ENCODE measurements at places on chromosomes 16 and 17.

GRCh38 chr16:89444151-89444723 is 46.1 kb downstream of the ANKRD11 start:
- DNase-seq: no peak
- no peak overlapping the region for H3K27ac ChIP-seq
- no peaks in the 10 kb centered on the region for H3K27me3 ChIP-seq
- no peak overlapping the region for H3K4me3 ChIP-seq
- no peaks in the 10 kb centered on the region for H3K36me3 ChIP-seq
- peaks cover 14% of the 10 kb centered on the region for H3K4me1 ChIP-seq

DNA sequence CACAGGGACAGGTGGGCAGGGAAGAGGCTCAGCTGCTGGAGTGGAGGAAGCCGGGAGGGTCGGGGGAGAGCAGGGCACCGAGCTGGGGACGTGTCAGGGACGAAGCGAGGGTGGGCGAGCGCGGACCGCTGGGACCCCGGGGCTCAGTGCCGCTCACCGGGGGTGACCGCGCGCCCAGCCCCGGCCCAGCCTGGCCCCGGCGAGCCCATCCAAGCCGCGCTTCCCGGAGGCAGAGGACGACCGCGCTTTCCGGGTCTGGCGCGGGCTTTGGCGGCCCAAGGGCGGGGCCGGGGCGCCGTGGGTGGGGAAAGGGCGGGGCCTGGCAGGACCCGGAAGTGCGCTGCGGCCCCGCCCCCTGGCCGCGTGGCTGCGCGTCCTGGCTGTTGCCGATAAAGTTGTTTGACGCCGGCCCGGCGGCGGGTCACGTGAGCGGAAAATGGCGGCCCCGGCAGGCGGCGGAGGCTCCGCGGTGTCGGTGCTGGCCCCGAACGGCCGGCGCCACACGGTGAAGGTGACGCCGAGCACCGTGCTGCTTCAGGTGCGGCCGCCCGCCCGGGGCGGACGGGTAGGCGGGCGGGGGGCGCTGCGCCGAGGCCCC is at the start of gene ASPSCR1:
Gene ASPSCR1 (plus strand): TSS at position 419 of the 598 bp plus-strand sequence. CDS start 18 bp downstream, at position 437.
- H3K4me1 ChIP-seq: no peaks in the 10 kb centered on the region
- 0 out of 2 replicates have a peak, but pooled peaks cover 2% of the 10 kb centered on the region for H3K36me3 ChIP-seq
- peak within 1 kb of the TSS; percentile 77 for H3K4me3 ChIP-seq
- no peak for DNase-seq
- no peaks in the 10 kb centered on the region for H3K27me3 ChIP-seq

- no peaks in the 10 kb centered on the region for H3K4me1 ChIP-seq
- H3K27ac ChIP-seq: no peak overlapping the region
- no peaks in the 10 kb centered on the region for H3K27me3 ChIP-seq
- no peak for DNase-seq
- H3K36me3 ChIP-seq: no peaks in the 10 kb centered on the region
Measured at GRCh38 chr17:46868689-46869187, 17.4 kb downstream of the WNT9B start.

DNA sequence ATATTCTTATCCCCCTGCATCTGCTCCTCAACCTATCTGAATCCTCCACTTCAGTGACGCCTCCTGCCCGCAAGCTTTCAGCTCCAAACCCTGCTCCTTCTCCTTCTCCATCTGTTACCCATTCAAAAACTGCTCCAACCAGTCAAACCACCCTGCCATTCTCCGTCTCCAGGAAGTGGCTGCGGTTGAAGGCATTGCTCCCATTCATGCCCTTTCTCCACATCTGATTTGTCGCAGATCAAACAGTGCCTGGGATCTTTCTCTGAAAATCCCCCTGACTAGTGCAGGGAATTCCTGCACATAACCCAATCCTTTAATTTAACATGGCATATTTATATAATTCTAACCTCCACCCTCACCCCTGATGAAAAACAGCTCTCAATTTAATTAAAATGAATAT is 56.3 kb downstream of the SLFN5 start:
- no peaks in the 10 kb centered on the region for H3K36me3 ChIP-seq
- H3K4me1 ChIP-seq: no peaks in the 10 kb centered on the region
- H3K27me3 ChIP-seq: no peaks in the 10 kb centered on the region
- no peak overlapping the region for H3K4me3 ChIP-seq

- DNase-seq: no peak
- no peak overlapping the region for H3K27ac ChIP-seq
- H3K27me3 ChIP-seq: no peaks in the 10 kb centered on the region
Measured at GRCh38 chr17:2397247-2398171, 3.4 kb downstream of the MNT start.

DNA sequence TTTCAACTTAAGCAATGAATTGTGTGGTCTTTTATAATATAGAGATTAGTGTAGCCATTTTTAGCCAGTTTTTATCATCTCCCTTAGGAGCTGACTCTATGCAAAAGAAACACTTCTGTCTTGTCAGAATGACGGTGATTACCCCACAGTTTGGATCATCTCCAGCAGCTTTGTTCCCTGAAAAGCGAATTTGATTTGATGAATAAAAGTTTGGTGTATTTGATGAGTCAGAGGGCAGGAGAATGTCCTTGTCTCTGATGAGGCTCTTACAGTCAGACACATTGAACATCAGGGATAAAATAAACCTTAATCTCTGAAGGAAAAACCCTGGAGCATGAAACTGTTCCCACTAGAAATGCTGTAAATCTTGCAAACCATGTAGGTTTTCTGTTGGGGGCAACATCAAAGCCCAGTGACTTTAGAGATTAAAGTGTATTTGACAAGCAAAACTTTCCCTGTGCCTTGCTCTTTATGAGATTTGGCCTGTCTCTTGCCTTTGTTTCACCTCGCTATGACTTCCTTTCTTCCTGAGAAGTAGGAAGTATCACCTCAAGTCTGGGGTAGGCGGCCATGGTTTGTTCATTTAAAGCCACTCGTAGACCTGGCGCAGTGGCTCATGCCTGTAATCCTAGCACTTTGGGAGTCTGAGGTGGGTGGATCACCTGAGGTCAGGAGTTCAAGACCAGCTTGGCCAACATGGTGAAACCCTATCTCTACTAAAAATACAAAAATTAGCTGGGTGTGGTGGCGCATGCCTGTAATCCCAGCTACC is 209.3 kb downstream of the FTO start:
- H3K27ac ChIP-seq: no peak overlapping the region
- H3K36me3 ChIP-seq: no peaks in the 10 kb centered on the region

- H3K36me3 ChIP-seq: no peaks in the 10 kb centered on the region
- no peak overlapping the region for H3K4me3 ChIP-seq
- DNase-seq: no peak
- H3K27ac ChIP-seq: no peak overlapping the region
- H3K4me1 ChIP-seq: no peaks in the 10 kb centered on the region
Measured at GRCh38 chr16:17227278-17227677, 243.5 kb downstream of the XYLT1 start.

DNA sequence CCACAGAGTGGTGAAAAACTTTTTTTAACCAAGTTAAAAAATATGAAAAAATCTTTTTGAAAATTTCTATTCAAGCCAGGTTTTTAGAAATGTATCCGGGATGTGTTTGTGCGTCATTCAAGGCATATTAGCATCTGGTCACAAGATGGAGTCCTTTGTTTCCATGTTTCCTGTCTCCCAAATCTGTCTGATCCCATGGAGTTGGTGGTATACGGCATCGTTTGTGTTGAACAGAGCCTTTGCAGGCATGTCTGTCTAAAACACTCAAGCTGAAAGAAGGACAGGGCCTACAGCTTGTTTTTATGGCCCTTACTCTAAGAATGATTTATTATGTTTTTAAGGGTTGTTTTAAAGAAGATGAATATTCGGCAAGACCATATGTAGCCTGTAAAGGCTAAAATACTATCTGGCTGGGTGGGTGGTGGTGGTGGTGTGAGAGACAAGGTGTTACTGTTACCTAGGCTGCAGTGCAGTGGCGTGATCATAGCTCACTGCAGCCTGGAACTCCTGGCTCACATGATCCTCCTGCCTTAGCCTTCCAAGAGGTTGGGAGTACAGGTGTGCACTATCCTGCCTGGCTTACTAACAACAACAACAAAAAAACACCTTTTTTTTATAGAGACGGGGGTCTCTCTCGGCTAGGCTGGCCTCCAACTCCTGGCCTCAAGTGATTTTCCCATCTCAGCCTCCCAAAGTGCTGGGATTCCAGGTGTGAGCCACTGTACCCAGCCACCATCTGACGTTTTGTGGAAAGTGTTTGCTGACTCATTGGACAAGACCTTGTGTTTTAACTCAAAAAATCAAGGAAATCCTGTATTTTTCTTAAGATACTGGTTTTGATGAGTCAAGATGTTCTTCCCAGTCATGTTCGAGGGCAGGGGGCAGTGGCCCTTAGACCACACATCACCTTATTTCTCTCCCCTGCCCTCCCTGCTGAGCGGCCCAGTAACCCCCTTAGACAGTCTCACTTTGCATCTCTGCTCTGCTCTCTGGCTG is 52.2 kb downstream of the NDE1 start:
- H3K4me1 ChIP-seq: no peaks in the 10 kb centered on the region
- no peak overlapping the region for H3K27ac ChIP-seq
- no peak for DNase-seq
- peaks cover 7% of the 10 kb centered on the region for H3K36me3 ChIP-seq

- H3K27me3 ChIP-seq: no peaks in the 10 kb centered on the region
- DNase-seq: no peak
- H3K4me1 ChIP-seq: no peaks in the 10 kb centered on the region
- H3K4me3 ChIP-seq: no peak overlapping the region
Measured at GRCh38 chr17:68559316-68559715, 41.9 kb downstream of the FAM20A start.

DNA sequence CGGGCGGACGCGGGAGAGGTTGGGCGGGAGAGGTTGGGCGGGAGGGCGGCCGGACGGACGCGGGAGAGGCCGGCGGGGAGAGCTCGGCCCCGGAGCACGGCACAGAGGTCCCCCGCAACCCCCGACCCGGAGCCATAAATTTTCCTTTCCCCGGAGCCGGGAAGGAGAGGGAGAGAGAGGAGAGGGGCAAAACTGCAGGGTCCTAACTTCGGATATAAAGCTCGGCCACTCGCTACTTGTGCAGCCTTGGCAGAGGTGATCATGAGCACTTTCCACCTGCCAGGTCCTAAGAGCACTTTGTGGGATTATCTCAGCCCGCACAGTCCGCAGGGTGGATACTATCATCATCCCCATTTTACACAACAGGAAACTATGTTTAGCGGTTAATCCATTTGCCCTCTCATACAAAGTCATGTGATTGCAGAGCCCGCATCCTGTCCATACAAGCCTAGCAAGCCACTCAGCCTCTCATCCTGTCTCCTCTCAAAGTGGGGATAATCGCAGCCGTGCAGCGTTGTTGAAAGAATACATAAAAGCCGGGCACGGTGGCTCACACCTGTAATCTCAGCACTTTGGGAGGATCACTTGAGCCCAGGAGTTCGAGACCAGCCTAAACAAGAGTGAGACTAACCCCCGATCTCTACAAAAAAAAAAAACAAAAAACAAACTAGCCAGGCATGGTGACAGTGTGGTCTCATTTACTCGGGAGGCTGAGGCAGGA is 780 bp upstream of the DCAKD start:
- no peaks in the 10 kb centered on the region for H3K36me3 ChIP-seq
- no peaks in the 10 kb centered on the region for H3K4me1 ChIP-seq
- H3K27me3 ChIP-seq: no peaks in the 10 kb centered on the region
- H3K4me3 ChIP-seq: peak overlapping the region; percentile 34

GRCh38 chr17:82228278-82228841 is 482 bp upstream of the SLC16A3 start:
- no peaks in the 10 kb centered on the region for H3K36me3 ChIP-seq
- H3K4me3 ChIP-seq: peak overlapping the region; percentile 45
- peaks cover 6% of the 10 kb centered on the region for H3K4me1 ChIP-seq
- H3K27ac ChIP-seq: no peak overlapping the region
- no peak for DNase-seq

DNA sequence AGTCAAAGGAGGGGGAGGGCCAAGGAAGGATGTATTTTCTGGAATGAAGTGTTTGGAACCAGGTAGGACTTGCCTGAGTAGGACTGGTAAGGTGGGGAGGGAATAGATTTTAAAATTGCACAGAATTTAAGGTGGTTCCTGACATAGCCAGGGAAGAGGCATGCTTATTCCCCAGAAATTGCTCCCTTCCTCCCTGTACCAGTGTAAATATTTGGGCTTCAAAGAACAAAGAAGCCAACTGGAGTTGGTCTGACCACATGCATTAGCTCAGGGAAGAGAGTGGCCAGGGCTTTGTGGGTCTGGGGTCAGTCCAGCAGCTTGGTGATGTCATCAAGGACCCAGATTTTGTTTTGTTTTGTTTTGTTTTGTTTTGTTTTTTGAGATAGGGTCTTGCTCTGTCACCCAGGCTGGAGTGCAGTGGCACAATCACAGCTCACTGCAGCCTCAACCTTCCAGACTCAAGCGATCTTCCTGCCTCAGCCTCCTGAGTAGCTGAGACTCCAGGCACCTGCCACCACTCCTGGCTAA is 9.3 kb upstream of the MRTFB start:
- H3K4me3 ChIP-seq: no peak overlapping the region
- no peaks in the 10 kb centered on the region for H3K27me3 ChIP-seq
- H3K27ac ChIP-seq: no peak overlapping the region
- DNase-seq: no peak

- H3K27me3 ChIP-seq: no peaks in the 10 kb centered on the region
- H3K27ac ChIP-seq: no peak overlapping the region
- DNase-seq: no peak
- no peak overlapping the region for H3K4me3 ChIP-seq
Measured at GRCh38 chr17:14228903-14229302, 7.8 kb downstream of the CDRT15 start.

DNA sequence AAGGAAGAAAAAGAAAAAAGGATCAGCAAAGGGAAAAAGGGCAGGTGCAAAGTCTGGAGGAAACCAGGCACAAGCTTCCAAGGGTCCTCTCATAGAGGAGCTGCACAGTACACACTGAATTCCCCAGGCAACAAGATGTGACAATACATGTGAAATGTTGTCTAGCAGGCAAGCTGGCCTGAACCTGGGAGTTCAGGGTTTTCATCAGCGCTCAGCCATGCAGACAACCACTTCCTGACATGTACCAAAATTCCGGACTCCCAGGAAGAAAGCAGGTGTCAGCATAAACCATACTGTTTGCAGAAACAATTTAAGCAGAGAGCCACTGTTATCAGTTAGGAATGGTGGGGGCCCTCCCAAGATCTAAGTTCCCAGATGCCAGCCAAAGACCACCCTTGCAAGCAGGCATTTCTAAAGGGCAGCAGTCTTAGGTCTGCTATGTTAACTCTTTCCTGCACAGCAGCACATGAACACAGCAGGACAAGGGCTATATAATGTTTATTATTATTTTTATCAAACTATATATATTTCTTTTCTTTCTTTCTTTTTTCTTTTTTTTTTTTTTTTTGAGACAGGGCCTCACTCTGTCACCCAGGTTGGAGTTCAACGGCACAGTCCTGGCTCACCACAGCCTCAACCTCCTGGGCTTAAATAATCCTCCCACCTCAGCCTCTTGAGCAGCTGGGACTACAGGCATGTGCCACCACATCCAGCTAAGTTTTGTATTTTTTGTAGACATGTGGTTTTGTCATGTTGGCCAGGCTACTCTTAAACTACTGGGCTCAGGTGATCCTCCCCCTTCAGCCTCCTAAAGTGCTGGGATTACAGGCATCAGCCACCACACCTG is 10.1 kb downstream of the TK2 start:
- H3K27me3 ChIP-seq: no peaks in the 10 kb centered on the region
- H3K36me3 ChIP-seq: no peaks in the 10 kb centered on the region
- no peak overlapping the region for H3K4me3 ChIP-seq
- H3K27ac ChIP-seq: no peak overlapping the region

- no peaks in the 10 kb centered on the region for H3K36me3 ChIP-seq
- no peaks in the 10 kb centered on the region for H3K4me1 ChIP-seq
- no peaks in the 10 kb centered on the region for H3K27me3 ChIP-seq
- H3K4me3 ChIP-seq: no peak overlapping the region
- no peak for DNase-seq
Measured at GRCh38 chr16:70304892-70305448, 6.0 kb downstream of the DDX19B start.

Measured in iPS DF 6.9 (cell line).